ENCODE measurements at places on chromosomes 4 and X.

DNA sequence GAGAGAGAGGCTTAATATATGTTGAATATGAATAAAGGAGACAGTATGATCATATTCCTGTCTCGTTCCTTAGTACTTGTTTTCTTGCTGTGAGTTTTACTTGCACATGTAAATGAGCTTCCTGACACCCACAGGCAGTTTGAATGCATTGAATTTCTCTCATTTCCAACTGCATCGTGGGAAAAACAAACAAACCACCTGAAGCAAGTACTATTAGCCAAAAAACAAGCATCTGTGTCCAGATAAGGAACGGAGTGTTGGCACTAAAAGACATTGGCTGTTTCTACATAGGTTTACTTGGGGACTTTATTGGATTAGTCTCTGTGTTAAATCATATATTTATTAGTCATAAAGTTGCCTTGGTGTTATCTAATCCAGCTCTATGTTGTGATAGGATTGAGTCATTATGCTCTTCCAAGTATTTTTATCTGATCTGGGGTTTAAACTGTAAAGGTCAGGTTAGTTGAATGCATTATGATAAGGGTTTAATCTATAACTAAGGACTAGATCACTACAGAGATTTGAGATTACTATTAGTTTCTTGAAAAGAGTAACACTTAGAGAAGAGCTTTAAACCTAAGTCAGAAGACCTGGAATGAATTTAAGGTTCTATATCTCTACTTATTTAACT lies 339.0 kb upstream of the SPANXN4 start:
- DNase-seq = no peak

DNA sequence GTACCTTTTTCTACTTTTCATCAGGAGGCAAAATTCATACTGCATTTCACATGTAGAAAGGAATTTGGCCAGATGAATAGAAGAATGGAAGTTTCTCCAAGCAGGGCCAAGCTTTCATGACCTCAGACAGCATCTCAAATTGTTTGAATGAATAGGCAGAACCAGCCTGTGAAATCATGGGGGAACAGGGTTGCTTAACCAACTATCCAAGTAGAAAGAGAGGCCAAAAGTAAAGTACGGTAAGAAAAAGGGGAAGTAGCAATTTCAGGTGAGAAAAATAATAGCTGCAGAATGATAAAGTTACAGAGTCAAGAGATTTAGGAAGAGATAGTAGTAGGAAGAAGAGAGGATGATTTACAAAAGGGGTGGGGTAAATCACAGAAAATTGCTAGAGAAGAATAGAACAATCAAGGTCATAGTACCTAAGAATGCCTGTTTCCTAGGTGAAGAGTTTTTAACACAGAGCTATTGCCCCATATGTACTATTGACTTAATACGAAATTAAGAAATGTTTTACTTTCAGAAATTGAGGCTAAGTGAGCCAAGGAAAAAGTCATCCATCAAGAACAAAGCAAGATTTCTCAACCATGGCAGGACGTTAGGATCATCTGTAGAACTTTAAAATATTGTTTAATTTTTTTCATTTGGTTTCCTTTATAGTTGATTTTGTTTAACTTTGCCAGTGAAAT lies 177.1 kb upstream of the TET2 start:
- DNase-seq = no peak

DNA sequence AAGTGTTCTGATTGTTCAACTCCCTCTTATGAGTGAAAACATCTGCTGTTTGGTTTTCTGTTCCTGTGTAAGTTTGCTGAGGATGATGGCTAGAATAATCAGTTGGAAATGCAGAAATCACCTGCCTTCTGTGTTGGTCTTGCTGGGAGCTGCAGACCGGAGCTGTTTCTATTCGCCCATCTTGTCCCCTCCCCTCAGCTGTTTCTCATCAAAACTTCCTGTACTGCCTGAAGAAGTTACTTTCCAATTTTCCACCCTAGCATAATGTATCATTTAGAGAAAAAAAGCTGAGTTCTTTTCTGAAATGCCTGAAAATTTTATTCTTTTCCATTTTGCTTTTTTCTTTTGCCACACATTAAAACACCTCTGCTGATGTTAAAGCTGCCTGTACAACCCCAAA lies 167.6 kb downstream of the TEX13A start:
- no peak for DNase-seq

GRCh38 chrX:122440832-122441231 lies 743.2 kb upstream of the GRIA3 start:
- DNase-seq = no peak

DNA sequence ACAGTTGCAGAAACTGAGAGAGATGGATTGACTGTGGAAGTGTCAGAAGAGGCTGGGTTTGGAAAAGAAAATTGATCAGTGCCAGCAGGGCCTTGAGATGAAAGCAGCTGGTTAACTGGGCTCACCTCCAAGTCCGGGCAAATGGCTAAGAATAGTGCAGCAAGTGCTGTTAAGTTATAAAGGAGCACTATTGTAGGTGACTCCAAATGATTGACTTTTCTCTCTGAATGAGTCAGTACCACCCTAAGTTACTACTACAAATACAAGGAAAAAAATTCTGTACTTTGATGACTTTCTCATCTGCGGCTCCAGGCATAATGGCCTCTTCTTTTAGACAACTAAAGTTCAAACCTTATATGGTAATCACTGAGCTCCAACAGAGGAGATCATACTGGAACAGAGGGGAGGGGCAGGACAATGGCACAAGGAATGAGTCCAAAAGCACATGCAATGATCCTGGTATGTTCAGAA lies 733.4 kb upstream of the INTU start:
- no peak for DNase-seq

DNA sequence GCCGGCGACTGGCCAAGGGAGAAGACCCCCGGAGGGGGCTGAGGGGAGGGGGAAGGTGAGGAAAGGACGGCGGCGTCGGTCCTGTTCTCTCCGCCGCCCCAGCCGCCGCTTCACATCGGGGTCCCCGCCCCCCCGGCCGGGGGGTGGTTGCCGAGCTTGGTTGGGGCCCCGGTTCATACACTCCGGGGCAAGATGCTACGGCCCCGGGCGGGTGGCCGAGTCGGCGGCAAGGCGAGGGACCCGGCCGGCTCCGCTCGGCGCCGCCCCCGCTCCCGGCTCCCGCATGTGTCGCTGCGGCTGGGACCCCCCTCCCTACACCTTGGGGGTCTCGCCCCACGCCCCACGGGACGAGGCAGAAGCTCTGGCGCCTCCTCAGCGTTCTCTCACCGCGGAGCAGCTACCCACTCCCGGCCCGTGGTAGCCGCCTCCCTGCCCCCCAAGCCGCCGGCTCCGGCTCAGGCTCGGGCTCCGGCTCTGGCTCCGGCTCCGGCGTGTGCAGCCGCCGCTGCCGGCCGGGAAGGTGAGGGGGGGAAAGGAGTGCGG lies 461 bp downstream of the FBXW7 start:
- no peak for DNase-seq

DNA sequence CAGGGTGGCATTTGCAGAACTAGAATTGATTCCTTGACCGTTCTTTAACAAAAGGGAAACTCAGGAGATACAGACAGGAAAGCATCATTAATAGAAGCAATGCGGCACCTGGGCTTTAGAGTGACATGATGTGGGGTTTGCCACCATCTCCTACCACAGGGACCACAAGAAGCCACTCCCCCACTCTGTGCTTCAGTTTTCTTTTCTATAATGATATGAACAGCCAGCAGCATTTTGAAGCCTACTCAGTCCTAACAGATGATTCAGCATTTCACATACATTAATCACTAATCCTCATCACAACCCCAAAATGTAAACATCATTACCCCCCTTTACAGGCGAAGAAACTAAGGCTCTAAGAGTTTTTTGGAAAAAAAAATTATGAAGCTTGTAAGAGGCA lies 22.9 kb downstream of the CCDC149 start:
- DNase-seq = no peak

GRCh38 chr4:21744046-21744445 lies 204.5 kb downstream of the KCNIP4 start:
- DNase-seq = no peak

GRCh38 chr4:78863991-78864390 lies 75.2 kb downstream of the PAQR3 start:
- DNase-seq = no peak

- DNase-seq = no peak
Observed at GRCh38 chr4:78379040-78379439, 172.5 kb upstream of the ANXA3 start.
